SJSA1 (cell line): ENCODE measurements at places on chromosomes 1 and 21.
A peak's percentile ranks its signal among the peaks of the same experiment; 100 is the strongest.

GRCh38 chr1:25023826-25024225 is 93.8 kb upstream of the RUNX3 start:
- DNase-seq: no peak

GRCh38 chr1:56939209-56939608 is 26.6 kb downstream of the C8B start:
- DNase-seq: no peak

GRCh38 chr1:17094664-17095063 is 24.6 kb downstream of the PADI2 start:
- no peak for DNase-seq

GRCh38 chr1:223504741-223505140 is 111.5 kb downstream of the CCDC185 start:
- no peak for DNase-seq

DNA sequence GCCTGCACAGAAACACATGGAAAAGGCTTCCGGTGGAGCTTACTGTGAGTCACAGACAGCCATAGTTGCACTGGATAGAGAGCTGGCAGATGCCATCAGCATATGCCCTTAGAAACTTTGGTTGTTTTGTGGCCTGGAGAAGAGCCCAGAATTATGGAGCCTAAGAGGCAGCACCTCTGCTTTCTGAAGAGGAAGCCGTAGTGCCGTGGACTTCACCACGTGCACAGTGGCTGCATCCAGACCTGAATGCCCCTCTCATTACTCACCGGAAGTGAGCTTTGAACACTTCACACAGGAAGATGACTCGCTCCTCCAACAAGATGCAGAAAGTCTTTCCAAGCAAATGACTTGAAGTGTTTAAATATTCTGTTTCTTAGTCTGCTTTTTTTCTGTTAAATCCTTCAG is 28.4 kb downstream of the JUN start:
- DNase-seq: peak; percentile 95

- DNase-seq: no peak
Observed at GRCh38 chr21:29808153-29808552, 131.6 kb downstream of the GRIK1 start.

DNA sequence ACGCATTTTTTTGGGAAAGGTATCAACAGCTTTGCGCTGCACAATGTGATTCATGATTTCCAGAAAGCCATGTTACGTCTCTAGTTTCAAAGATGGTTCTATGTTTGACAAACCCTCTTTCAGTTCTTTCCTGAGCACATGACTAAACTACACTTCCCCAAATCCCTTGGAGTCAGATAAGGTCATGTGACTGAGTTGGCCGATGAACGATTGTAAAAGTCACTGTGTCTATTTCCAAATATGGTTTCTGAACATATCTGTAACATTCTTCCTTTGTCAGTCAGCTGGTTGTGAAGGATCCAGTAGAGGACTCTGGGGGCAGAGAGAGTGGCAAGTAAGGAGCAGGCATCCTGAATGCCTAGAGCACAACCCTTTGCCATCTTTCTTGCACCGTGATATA is 35.4 kb downstream of the TMPRSS15 start:
- DNase-seq: no peak
